BJ (cell line): ENCODE measurements at places on chromosomes 5 and 9.

GRCh38 chr5:137564398-137564961 lies 65.4 kb upstream of the SPOCK1 start:
- no peak for DNase-seq

GRCh38 chr5:105754056-105754455 lies 1916.7 kb downstream of the EFNA5 start:
- no peak for DNase-seq

DNA sequence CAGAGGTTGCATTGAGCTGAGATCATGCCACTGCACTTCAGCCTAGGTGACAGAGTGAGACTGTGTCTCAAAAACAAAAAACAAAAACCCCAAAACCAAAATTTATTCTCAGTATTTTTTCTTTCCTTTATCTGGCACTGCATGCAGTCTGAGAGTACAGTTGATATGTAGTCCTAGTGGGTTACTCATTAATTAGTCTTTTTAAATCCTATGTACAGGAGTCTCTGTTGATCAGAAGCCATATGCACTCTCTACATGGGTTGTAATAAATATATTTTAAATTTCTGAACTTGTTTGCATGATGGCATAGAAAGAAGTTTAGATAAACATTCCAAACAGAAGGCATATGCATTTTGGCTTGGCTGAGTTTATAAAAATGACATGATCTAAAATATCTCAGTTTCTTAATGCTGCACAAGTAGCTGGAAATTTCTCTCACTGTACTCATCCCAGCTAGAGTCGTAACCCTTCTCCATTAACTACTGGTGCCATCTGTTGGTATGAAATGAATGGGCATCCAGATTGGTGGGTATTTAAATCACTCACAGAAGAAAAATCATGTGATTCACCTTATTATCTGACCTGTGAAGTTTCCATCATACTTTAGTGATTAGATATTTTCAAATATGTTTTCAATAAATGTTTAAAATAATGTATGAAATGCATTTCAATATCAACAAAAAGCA lies 284.8 kb downstream of the CTNND2 start:
- no peak for DNase-seq

DNA sequence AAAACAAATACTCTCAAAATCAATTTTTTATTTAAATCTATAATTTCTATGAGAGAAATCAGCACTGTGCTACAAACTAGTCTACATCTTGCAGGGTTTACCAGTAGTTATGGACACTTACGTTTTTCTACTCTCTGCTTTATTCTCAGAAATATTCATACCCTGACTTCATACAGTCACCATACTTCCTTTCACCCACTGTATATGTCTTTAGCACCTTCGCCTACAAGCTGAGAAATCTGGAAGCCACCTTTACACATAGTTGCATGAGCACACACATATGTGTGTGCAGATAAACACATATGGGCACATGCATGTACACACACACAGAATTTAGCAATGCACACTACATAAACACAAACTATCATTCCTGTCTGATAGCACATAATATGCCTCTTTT lies 177.0 kb downstream of the ST8SIA4 start:
- no peak for DNase-seq

- no peak for DNase-seq
Measured at GRCh38 chr9:119483153-119483552, 113.9 kb upstream of the BRINP1 start.

- DNase-seq, result no peak
Measured at GRCh38 chr5:378976-379742, 57.6 kb downstream of the AHRR start.

DNA sequence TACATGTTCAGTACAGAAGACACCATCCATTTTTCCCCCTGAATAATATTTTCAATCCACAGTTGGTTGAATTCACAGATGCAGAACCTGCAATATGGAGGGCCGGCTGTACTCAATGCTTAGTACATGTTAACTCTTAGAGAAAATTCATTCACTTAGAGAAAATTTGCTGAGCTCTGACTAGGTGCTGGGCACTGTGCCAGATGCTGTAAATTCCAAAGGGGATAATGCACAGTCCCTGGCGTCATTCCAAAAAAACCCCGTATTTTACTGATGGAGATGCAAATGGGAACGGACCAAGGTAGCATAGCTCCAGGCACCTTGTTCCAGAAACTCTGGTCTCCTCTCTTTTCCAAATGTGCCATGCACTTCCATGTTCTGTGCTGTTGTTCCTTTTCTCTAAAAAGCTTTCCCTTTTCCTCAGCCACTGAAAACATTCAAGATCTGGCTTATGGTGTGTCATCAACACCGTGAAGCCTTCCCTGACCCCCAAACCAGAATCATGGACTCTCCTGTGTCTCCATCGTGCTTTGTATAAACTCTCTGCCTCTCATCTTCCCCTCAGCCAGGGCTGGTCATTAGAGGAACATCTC lies 55.7 kb upstream of the COL15A1 start:
- DNase-seq, result no peak

DNA sequence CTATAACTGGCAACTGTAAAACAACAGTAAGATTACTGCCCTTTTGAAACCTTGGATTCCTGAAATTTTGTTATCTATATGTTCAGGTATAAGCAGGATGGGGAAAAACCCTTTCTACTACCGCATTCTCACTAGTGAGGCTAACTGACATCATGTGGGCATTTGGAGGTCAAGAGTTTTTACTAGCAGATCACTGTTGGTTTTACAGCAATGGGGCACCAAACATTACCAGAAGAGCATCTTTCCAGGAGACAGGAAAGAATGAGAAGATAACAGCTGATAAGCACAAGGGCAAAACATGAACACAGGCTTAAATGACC lies 20.9 kb upstream of the TTC33 start:
- no peak for DNase-seq

DNA sequence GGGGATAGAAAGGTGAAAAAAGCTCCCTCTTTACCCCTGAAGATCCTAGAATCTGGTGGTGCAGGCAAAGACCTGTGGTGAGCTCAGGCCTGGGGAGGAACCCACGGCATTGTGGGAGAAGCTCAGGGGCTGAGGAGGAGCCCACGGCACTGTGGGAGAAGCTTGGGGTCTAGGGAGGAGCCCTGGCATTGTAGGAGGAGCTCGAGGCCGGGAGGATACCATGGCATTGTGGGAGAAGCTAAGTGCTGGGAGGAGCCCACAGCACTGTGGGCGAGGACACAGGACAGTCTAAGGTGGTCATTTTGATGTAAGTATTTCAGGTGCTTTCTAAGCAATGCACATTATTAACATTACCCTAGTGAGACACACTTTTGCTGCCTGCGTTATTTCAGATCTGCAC lies 179.7 kb downstream of the HSD17B3 start:
- DNase-seq, result no peak

GRCh38 chr9:72048850-72049249 lies 11.6 kb downstream of the C9orf57 start:
- no peak for DNase-seq

- DNase-seq, result no peak
Measured at GRCh38 chr9:135613946-135614805, 25.2 kb downstream of the GLT6D1 start.
